ENCODE measurements at places on chromosomes 1 and 21.

- no peak for DNase-seq
Observed at GRCh38 chr1:202685641-202686040, 24.6 kb downstream of the SYT2 start.

DNA sequence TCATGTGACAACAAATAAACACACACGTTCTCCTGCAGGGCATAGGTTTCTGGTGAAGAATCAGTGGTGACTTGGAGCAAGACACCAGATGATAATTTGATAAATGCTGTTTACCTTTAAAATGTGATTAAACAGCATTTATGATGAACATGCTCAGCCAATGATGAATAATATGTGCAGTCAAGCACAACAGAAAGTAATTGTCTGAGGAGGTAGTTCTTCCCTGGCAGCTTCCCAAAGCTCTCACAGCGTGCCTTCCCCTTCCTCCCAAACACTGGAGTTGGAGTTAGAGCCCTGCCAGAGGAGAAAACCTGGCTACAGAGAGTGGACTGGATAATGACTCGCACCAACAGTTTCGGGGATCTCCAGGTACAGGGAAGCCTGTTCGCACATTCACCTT, 463.5 kb downstream of the SMYD3 start:
- no peak for DNase-seq

DNA sequence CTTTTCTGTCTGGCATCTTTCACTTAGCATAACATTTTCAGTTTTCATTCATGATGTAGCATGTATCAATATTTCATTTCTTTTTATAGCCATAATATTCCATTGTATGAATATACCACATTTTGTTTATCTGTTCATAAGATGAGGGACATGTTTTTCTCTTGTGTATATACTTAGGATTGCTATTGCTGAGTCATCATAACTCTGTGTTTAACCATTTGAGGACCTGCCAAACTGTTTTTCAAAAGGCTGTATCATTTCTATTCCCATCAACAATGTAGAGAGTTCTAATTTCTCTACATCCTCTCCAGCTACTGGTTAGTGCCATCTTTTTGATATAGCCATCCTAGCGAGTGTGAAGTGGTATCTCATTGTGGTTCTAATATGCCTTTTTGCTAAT, 26.2 kb downstream of the MPZL1 start:
- DNase-seq: no peak

- DNase-seq: no peak
Observed at GRCh38 chr1:117574161-117574835, 31.6 kb upstream of the TENT5C start.

GRCh38 chr1:57882072-57882471, 458.2 kb upstream of the DAB1 start:
- DNase-seq: no peak

DNA sequence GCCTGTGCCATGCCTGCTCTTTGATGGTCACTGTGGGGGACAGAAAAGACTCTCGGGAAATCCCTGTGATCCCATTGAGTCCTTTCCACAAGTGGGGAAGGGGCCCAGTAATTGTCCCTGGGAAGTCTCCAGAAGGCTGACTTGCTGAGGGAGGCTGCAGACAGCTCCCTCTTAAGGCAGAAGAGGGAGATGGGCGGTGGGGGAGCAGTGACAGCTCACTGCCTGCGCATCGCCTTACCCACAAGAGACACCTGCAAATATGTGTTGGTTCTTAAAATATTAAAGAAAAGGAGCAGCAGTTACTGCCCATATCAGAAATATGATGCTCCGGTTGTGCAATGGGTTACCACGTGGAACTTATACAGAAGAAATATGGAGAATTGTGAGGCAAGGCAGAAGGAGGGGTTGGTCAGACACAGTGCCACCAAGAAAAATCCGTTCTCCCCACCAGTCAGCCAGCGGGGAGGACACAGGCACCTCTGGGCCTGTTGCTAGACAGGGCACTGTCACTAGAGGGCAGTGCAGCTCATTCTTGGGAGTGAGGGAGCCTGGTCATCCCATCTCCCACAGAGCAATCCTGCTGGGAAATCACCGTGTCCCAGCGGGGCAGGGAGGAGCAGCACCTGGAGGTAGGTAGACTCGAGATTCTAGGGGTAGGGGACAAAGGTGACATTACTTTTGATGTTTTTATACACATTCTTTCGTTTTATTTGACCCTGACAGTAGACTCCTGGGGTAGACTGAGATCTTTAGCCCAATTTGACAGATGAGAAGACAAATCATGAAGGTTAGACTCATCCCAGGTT, 6.9 kb upstream of the CAMK1G start:
- DNase-seq: peak; percentile 77

DNA sequence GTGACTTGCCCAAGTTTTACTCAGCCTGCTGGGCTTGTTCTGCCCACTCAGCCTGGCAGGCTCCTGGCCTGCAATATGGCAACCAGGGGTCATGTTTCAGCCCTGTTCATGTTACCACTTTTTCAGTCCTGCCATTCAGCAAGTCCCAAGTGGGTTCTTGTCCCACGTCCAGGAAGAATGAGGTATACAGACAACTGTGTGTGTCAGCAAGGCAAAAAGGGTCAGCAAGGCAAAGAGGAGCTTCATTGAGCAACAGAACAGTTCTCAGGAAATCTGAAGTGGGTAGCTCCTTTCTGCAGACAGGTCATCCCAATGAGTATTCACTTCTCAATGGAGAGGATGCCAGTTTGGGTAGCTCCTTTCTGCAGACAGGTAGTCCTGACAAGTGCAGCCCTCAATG, 1233.3 kb upstream of the B3GALT2 start:
- no peak for DNase-seq

GRCh38 chr1:117672756-117673155, 66.9 kb downstream of the TENT5C start:
- DNase-seq: no peak

- DNase-seq: no peak
Observed at GRCh38 chr21:31766899-31767298, 35.0 kb upstream of the SCAF4 start.

DNA sequence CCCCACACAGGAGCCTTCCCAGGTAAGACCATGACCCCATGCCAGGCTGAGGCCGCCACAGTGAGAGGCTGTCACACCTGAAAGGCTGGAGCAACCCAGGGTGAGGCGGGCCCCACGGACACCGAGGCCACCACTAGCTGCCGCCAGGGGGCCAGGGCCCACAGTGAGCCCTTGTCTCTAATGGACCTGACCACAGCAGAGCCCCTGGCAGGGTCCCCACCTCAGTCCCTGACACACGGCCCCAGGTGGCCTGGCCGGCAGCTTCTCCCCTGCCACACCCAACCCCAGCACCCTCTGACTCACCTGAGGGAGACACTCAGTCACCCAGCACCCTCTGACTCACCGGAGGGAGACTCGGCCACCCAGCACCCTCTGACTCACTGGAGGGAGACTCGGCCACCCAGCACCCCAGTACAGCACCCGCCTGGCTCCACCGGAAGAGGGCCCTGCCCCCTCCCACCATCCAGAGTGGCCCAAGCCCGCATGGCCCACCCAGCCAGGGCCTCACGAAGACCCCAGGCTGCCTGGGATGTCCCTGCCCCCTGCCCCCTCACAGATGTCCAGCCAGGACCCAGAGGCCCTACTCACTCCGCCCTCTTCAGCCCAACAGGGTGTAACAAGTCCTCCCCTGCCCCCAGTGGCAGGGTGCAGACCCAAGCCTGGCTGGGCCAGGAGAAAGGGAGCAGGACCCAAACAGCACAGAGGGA, 4.4 kb downstream of the DVL1 start:
- peak; percentile 58 for DNase-seq

DNA sequence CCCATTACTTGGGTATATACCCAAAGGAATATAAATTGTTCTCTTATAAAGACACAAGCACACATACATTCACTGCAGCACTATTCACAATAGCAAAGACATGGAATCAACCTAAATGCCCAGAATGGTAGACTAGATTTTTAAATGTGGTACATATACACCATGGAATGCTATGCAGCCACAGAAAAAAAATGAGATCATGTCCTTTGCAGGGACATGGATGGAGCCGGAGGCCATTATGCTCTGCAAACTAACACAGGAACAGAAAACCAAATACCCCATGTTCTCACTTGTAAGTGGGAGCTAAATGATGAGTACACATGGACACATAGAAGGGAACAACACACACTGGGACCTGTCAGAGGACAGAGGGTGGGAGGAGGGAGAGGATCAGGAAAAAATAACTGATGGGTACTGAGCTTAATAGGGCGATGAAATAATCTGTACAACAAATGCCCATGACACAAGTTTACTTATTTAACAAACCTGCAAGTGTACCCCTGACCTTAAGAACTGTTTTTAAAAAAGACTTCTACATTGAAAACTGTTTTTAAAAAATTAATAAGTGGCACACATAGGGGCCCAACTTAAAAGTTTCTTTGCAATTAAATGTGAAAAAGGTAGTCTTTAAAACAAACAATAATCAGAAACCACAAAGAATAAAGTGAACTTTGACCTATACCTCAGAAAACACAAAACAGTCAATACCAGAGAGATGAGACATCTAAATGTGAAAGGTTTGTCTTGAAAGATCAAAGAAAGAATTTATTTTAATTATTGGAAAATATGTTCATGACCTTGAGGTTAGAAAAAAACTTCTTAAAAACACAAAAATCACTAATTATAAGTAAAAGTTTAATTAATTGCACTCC, 75.2 kb downstream of the CDC42BPA start:
- DNase-seq: no peak

DNA sequence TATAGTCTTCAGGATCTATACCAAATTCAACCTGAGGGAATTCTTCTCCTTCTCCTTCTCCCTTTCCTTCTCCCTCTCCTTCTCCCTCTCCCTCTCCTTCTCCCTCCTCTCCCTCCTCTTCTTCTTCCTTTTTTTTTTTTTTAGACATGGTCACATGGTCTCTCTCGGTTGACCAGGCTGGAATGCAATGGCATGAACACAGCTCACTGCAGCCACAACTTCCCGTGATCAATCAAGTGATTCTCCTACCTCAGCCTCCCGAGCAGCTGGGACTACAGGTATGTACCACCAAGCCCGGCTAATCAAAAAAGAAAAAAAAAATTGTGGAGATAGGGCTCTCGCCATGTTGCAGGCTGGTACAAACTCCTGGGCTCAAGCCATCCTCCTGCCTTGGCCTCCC, 51.5 kb downstream of the DNAI4 start:
- no peak for DNase-seq

DNA sequence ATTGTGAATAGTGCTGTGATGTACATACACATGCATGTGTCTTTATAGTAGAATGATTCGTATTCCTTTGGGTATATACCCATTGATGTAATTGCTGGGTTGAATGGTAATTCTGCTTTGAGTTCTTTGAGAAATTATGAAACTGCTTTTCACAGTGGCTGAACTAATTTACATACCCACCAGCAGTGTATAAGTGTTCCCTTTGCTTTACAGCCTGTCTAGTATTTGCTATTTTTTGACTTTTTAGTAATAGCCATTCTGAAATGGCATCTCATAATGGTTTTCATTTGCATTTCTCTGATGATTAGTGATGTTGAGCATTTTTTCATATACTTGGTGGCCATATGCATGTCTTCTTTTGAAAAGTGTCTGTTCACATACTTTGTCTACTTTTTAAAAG, 54.5 kb upstream of the FAM78B start:
- DNase-seq: no peak

DNA sequence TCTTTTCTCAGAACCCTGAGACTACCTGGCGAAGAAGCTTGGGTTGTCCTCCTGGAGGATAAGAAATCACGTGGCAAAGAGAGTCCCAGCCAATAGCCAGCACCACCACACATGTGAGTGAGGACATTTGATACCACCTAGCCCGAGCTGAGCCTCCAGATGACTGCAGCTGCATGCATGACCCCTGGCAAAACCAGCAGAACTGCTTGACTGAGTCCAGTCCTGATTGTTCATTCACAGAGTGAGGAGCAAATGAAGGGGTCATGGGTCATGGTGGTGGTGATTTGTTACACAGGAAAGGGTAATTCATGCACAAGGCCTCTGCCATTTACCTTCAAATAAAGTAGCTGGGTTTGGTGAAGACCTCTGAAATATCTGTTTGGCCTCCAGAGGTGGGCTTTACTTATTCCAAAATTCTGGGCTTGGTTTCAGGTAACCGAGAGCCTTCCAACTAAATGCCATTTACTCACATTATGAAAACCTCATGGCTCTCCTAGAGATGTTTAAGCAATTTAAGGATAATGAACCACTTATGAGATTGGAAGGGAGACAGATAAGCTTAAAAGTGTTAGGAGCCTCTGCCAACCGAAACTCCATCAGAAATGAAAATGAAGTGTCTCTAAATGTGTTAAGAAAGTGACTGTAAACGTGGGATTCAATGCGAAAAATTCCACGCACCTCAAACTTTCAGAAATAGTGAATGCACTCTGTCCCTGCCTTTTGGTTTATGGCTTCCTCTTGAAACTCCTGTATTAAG, 163.3 kb downstream of the SLC35F3 start:
- no peak for DNase-seq

DNA sequence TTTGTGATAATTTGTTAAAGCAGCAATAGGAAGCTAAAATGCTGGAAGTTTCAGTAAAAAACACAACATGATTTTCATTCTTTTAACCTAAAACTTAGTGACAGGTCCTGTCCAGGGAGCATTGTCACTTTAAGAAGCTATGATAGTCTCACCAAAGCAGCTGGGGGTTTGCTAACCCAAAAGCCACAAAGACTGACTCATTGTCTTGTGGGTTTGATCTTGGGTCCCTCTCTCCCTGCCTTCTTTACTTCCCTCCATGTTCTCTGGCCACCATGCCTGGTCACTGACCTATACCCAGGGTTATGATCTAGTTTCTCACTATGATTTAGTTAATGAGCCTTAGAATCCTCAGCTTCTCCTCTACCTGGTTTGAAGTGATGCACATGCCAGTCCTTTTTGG, 213.5 kb upstream of the PTGFR start:
- peak; percentile 0 for DNase-seq

DNA sequence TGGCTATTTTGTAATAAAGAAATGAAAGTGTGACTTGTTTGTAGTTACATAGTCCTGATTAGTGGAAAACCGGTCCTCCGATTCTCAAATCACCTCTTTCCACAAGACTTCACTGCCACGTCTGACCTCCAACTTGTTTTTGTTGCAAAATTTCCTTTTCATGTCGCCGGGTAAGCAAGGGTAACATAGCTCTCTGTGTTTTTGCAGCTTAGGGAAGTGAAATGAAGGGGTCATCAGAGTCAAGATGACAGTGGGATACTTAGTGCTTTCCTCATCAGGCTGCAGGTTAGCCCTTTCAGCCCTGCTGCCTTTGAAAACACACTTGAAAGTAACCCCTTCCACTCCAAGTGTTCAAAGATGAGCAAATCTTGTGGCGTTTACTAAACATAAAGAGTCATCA, 217.9 kb downstream of the USP25 start:
- DNase-seq: no peak

- no peak for DNase-seq
Observed at GRCh38 chr1:55089683-55090082, 50.3 kb downstream of the PCSK9 start.

GRCh38 chr1:86082183-86082582, 74.4 kb downstream of the COL24A1 start:
- no peak for DNase-seq

GRCh38 chr1:237070519-237070918, 28.5 kb downstream of the RYR2 start:
- no peak for DNase-seq

DNA sequence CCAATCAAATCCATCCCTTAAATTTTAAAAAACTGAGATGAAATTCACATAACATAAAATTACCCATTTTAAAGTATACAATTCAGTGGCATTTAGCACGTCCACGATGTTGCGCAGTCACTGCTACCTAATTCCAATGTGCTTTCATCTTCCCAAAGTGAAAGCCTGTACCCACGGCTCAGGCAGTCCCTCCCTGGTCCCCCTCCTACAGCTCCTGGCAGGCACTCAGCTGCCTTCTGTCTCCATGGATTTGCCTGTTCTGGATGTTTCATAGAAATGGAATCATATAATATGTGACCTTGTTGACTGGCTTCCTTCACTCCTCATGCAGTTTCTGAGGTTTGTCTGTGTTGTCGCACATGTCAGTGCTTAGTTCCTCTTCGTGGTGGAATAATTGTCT, 386.3 kb downstream of the CAMTA1 start:
- no peak for DNase-seq
